CD4-positive, alpha-beta T cell treated with Interleukin-4 for 1 hour (primary cell): ENCODE measurements at places on chromosomes 11 and 22.

DNA sequence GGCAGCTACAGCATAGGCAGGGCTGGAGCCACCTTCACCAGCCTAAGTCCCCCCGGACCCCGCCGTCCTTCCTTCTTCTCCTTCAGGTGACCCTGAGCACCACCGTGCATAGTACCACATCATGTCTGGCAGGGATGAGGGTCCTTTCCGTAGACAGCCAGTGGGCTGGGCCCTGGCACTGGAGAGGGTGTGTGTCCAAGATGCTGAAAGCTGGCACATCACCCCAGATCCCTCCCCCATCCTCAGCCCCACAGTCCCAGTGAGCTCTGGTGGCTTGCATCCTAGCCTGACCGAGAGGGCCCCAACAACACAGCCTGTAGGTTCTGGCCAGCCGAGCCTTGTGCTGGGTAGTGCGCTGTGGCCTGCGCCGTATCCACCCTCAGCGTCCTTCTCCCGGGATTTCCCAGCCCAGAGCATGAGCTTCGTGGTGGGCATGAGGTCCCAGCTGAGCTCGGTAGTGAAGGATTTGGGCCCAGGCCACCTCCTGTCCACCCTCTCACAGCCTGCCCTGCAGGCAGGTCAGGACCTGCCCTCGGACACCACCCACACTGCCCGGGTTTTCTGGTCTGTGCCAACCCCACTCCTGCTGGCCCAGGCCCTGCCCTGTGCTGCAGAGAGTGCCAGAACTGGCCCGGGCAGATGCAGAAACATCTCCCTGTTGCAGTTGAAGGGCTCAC lies 1124.3 kb downstream of the BRD1 start:
- DNase-seq, result no peak

DNA sequence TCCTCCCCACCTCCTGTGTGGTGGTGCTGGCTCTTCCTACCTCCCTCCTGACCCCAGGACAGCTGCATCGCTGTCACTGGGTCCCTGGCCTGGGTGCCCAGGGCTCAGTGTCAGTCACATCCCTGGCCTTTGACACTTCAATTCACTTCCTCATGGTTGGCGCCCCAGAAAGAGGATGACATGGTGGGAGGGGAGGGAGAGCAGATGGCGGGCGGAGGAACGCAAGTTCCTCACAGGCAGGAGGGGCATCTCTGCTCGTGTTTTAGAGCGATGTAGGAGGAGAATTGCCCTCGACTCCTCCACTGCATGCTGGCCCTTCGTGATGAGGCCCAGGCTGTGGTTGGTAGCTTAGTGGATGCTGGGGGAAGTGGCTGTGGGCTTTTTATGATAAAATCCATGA lies 35.1 kb upstream of the KRTAP5-7 start:
- no peak for DNase-seq

- DNase-seq, result no peak
These were observed 698.5 kb downstream of the KCNA4 start for GRCh38 chr11:29318134-29318845.

- DNase-seq, result no peak
These were observed 699 bp upstream of the SDF2L1 start for GRCh38 chr22:21641417-21641788.

DNA sequence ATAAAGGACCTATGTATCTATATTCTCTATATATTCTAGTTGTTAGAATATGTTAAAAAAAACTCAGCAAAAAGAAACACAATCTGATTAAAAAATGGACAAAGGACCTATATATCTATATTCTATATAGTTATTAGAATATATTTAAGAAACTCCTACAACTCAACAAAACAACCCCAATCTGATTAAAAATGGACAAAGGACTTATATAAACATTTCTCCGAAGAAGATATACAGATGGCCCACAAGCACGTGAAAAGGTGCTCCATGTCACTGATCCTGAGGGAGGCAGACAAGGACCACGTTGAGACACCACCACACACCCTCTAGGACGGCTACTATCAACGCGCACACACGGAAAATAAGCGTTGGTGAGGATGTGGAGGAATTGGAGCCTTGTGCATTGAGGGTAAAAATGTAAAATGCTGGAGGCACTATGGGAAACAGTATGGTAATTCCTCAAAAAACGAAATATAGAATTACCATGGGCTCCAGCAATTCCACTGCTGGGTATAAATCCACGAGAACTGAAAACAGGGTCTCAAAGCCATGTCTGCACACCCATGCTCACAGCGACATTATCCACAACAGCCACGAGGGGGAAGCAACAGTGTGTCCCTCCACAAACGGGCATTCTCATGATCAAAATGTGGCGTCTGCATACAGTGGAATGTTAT lies 22.7 kb downstream of the YPEL1 start:
- DNase-seq, result peak; percentile 66

GRCh38 chr11:112268406-112268805 lies 7.7 kb upstream of the PLET1 start:
- DNase-seq, result no peak

DNA sequence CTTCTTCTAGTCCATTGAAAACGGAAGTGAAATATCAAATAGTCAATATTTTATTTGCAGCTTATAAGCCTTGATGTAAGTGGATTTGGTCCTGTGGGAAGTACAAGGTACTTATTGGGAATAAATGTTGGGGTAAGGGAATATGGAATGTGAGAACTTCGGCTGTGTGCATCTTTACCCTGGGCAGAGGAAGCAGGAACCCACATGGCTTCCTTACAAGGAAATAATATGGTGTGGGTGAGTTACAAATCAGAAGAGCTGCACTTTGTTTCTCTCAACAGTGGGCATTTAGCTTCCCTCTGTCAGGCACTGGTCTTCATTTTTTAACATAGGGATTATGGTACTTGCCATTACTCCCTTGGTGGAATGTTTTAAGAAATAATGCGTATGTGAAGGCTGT lies 77.9 kb downstream of the SCN3B start:
- no peak for DNase-seq

DNA sequence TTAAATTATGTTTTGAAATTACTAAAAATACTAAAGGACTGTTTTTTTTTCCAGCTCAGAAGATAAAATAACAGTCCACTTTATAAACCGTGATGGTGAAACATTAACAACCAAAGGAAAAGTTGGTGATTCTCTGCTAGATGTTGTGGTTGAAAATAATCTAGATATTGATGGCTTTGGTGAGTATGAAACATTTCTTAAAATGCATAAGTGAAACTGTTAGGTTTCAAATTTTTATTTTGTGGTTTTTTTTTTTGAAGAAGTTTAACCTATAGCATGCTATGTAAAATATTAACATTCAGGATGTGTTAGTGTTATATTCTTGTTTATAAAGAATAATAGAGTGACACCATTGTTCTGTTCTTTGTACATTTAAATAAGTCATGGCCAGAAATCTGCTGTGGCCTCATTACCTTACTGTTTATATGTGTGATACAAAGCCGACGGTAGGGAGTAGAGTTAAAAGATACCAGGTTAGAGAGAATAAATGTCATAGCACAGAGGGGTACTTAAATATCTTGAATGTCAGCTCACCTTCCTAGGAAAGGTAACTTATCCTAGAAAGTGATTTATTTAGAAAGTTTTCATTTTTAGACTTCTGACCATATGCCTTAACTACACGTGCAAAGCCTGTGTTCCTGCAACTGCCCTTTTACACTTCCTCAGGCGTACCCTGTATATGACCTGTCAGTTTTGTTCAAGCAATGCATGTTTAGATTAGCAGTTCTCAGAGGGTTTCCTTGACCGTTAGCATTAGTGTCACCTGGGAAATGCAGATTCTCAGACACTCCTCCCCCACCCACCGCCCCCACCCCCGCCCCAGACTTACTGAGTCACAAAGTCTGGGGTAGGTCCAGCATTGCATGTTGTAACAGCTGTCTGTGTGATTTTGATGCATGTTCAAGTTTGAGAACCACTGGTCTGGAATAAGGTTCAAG lies 6.3 kb downstream of the FDX1 start:
- no peak for DNase-seq

DNA sequence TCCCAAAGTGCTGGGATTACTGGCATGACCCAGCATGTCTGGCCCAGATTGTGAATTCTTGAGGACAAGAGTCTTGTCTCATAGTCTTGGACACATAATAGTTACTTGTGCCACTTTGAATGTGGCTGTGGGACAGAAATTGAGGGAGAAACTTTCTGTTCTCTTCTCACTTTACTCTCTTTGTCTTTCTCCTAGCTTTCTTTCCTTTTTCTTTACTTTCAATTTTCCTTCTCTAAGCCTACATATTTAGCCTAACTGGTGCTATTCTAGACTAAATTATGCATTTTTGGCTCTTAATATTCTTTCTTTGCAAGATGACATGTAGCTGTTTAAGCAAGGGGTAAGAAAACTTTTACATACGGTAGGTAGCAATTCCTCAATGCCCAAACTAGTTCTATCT lies 33.2 kb downstream of the HORMAD2 start:
- DNase-seq, result no peak

DNA sequence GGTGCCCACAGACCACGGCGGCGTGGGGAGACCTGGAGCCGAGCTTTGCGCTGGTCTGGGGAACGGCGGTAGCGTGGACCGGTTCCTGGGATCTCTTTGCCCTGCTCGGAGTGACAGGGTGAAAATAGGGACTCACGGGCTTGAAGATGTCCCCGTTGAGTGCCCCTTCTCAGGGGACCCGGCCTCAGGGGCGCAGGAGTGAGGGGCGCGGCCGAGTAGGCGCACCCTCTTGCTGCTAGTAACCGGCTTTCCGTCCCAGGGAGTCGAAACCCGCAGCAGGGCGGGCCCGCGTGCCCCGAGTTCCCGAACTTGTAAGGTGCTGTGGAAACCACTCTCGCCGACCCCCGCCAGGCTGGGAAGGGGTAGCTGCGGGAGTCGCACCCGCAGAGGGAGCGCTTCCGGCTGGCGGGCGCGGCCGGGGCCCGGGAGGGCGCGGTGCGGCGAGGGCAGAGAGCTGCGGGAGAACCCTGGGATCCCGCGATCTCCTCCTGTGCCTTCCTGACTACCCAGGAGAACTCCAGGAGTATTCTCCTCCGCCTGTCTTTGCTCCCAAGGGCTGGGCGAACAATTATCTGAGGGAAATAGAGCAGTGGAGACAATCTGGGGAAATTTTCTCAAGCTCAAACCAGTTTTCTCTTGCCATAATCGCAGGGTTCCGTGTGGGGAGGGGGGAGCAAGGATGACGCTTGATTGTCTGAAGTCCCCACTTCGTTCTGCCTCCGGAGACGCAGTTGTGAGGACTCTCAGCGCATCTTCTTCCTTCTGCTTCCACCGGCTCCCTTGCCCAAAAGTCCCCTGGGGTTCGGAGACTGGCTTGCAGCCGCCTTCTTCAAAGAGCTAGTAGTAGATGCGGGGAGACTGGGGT lies 666 bp downstream of the NELL1 start:
- DNase-seq, result no peak

GRCh38 chr11:5200582-5200981 lies at the start of gene OR51V1:
Gene OR51V1, minus strand, starts transcription at chr11:5200682. Its CDS starts 0 bp downstream, at chr11:5200682.
- DNase-seq, result no peak

DNA sequence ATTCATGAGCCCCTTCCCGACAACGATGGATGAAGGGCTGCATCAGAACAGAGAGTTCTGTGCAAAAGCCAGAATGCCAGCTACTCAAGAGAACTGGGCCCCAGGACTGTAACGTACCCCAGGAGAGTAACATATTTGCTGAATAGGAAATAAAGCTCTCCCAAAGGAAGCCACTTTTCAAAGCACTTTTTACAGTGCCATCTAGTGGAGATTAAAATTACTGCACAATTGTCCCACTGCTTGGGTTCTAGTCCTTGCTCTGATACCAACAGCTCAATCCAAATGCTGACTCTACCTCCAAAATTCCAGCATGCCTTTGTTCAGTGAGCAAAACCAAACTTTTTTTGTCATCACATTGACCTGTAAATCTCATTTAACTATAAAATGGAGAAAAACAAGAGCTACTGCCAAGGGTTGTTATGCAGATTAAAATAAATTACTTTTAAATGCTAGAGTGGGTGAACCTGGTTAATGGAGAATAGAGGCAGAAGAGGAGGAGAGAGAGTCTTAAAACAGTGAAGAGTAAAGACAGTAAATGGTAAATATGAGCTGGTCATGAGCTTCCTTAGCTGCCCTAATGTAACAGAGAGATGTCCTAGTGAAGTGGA lies 87.6 kb upstream of the FSHB start:
- peak; percentile 28 for DNase-seq

- DNase-seq, result no peak
These were observed 62.5 kb upstream of the SORL1 start for GRCh38 chr11:121389651-121390050.

GRCh38 chr11:78560153-78560552 lies 14.5 kb downstream of the NARS2 start:
- DNase-seq, result no peak

GRCh38 chr11:119623682-119624081 lies 105.3 kb downstream of the NECTIN1 start:
- no peak for DNase-seq
